ENCODE measurements at places on chromosomes 12 and 14. TPM values are rescaled to one million over a fixed set of nuclear protein-coding genes. Genes with fewer than 3 reads are reported as not detected.

GRCh38 chr12:98294051-98294805, 221.2 kb upstream of the TMPO start:
- DNase-seq = no peak

DNA sequence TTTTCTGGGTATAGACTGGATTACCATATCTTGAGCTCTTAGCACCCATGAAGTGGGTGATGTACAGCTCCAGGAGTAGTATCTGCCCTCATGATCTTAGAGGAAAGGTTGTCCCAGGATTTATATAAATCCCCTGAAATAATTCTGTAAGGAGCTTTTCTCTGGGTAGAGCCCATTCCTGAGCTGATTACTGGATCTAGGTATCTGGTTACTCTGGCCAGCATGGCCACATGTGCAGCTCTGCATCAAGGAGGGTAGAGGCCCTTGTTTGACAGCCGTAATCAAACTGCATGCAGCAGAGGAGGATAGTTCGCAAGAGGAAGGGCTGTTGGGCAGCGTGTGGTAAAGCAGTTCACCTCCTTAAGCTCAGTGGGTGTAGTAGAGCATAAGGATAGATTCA, 8.5 kb downstream of the COX14 start:
- no peak for DNase-seq

GRCh38 chr14:39369029-39369428, 63.2 kb downstream of the FBXO33 start:
- DNase-seq = no peak

DNA sequence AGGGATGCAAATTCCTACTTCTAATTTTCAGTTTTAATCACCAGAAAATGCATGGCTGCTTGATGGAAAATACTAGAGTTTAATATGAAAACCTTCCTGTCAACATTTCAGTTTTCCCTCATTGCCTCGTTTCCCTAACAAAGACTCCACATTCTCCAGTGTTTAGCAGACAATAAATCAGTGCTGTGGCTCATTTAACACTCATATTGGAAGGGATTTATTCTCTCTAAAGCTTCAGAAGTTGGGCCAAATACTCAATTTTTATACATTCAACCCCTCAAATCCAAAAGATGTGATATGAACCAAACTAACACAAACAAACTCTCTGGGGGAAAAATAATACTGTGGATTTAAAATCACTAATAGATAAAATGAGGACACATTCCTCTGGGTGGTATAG, 482.5 kb downstream of the FLRT2 start:
- DNase-seq = no peak

DNA sequence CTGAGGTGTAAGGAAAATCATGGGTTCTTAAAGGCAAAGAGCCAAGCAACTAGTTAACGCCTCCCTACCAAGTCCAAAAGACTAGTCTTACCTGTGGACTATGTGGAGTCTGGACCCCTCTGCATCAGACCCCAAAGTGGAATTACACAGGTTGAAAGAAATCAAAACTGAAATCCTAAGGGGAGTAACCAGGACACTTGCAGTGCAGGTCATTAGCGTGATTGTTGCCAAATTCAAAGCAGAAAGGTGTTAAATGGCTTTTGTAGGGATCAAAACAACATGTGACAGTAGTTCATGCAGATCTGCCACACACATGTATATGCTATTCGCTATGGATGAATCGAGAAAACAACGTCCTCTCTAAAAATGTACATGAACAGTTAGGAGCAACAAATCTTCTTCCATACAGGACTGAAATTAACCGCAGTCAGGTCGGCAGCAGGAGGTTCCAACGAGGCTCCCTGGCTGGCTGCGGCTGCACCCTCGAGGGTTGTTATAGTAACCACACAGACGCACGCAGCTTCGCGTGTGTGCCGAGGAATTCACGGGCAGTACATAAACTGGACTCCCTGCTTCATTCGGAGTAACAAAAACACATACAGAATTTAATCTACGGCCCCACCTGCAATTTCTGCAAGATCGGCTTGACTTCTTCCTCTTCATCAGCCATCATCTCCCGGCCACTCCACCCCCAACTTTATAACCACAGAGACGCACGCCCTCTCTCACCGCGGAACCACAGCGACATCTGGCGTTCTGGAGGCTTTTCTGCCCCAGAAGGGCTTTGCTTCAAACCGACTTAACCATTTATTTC, at the start of gene TTC5:
TTC5 (minus strand) TSS at position 687 of the 814 bp plus-strand sequence; CDS start at position 673, 14 bp downstream.
- DNase-seq = peak; percentile 94

- no peak for DNase-seq
Measured at GRCh38 chr12:131111446-131111845, 157.7 kb downstream of the ADGRD1 start.

DNA sequence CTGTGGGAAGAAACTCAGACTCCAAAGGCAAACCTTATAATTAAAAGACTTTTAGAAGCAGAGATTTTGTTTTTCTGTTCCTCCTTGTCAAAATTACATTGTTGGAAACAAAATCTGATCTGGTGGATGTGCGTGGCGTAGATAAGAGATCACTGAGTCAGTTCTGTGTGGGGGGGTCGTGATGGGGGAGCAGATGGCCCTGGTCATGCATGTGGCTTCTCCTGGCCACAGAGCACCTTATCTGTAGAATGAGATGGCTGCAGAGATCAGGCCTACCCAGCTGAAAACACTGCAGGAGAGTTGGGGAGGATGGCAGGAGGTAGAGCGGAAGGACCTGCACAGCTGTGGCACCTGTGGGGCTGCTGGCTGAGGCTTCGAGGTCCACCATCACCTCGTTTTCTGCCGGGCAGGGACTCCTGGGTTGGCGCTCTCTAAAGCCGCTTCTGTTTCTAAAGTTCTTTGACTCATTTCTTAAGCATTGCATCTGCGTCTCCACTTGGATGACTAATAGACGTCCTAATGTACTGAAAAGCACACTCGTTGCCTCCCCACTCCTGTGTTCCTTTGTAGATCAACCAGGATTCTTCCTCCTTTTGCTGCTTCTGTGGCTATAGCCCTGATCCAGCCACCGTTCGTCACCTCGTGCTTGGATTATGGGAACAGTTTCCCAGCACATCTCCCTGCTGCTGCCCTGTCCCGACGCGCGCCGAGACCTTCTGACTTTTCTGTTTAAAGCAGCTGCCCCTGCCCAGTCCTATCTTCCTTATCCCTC, 93.4 kb downstream of the TSPAN9 start:
- no peak for DNase-seq

Gene CMA1
- polyA plus RNA-seq = not detected

Gene BMP4
- polyA plus RNA-seq = 17.2 TPM

Gene FSCB
- not detected for polyA plus RNA-seq

Gene PTPRO
- polyA plus RNA-seq = 12.0 TPM

Measured in muscle of arm (tissue), 14 donors.